SHP77 treated with DMSO at 0.1 percent for 48 hours (cell line): ENCODE measurements at places on chromosomes 6 and 20.

GRCh38 chr6:166221040-166221439 is 53.4 kb upstream of the TBXT start:
- DNase-seq, result no peak

- no peak for DNase-seq
These were observed 23.5 kb downstream of the TAF4 start for GRCh38 chr20:62042025-62042820.

DNA sequence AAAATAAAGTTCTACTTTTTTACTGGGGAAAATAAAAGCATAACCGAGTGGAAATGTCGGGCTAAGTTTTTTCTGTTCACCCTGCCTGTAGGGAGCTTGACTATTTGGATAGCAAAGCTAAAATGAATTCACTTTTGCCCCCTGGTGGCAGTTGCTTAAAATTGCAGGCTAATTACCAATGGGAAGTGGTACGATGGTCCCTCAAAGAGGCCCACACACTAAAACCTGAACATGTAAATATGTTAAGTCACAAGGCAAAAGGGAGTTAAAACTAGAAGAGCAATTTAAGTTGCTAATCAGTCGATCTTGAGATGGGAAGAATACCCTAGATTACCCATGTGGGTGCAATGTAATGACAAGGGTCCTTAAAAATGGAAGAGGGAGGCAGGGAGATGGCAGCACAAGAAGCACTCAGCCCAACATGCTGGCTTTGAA is 916 bp upstream of the SUN5 start:
- no peak for DNase-seq

DNA sequence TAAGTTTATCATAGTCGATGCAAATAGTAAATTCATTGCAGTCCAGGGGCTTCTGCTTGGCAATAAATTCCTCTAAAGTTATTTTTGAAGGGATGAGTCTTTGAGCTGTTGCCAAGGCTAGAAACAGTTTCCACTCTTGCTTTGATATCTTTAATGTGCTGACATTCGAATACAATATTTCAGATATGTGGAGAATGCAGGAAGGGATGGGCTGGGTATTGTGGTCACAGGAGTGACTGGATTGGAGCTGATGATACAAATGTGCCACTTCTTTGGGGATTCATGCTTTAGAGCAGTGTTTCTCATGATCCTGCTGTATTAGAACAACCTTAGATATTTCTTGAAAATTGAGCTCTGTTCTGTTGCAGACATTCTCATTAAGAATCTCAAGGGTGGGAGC is 139.0 kb downstream of the PRDM13 start:
- DNase-seq, result no peak

- DNase-seq, result no peak
These were observed 214.8 kb upstream of the GRIK2 start for GRCh38 chr6:101178748-101179147.

DNA sequence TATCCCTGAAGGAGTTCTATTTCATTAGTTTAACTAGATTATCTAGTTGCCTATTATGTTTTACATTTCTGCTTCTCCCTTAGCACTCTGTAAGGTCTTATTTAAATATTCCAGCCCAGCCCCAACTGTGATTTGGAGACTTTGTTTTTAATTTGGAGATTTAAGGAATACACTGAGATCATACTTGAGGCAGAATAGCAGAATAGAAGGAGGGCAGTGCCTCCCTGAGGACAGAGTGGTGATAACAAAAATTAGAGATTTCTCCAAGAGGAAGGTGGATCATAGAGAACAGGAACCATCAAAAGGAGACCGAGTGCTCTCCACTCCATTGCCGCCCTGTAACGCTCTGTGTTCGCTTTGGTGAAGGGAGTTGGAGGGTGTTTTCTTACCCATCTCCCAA is 14.8 kb upstream of the CD164 start:
- DNase-seq, result no peak

GRCh38 chr20:15440049-15440820 is 1102.8 kb upstream of the FLRT3 start:
- DNase-seq, result no peak
